GM23248 (cell line): ENCODE measurements at places on chromosomes 5 and 9. TPM values are rescaled to one million over a fixed set of nuclear protein-coding genes. Genes with fewer than 3 reads are reported as not detected.

WDR38 gene
- total RNA-seq: not detected in 2 replicates

PCDHA8 gene
- total RNA-seq: not detected in 2 replicates

PDGFRB gene
- total RNA-seq: 189 and 205 TPM in 2 replicates

SHROOM1 gene
- 9.9 and 13.2 TPM in 2 replicates for total RNA-seq

MARCHF3 gene
- total RNA-seq: 3.8 and 4.8 TPM in 2 replicates

CAMLG gene
- total RNA-seq: 26.2 and 35.3 TPM in 2 replicates

CARTPT gene
- total RNA-seq: not detected in 2 replicates

PCDH1 gene
- 3.5 and 10.9 TPM in 2 replicates for total RNA-seq

SETD9 gene
- total RNA-seq: 18.5 and 22.5 TPM in 2 replicates

MYMK gene
- not detected in 2 replicates for total RNA-seq

KCTD16 gene
- 0.65 and 1.0 TPM in 2 replicates for total RNA-seq

PSAT1 gene
- total RNA-seq: 368 and 376 TPM in 2 replicates

GLDC gene
- 0.11 TPM in 1 of 2 replicates, not detected in the other for total RNA-seq

CDX1 gene
- total RNA-seq: not detected in 2 replicates

PALM2AKAP2 gene
- 12.5 and 13.1 TPM in 2 replicates for total RNA-seq

TAF11L10 gene
- total RNA-seq: not detected in 2 replicates

ZFP2 gene
- total RNA-seq: 1.8 and 2.5 TPM in 2 replicates

ELOVL7 gene
- total RNA-seq: not detected in 2 replicates

CORO2A gene
- total RNA-seq: 0.86 and 1.5 TPM in 2 replicates

AIF1L gene
- total RNA-seq: not detected in 2 replicates

COQ4 gene
- 29.1 and 46.8 TPM in 2 replicates for total RNA-seq

PPP1R2B gene
- total RNA-seq: 0.11 TPM in 1 of 2 replicates, not detected in the other
